ENCODE measurements at places on chromosomes 1 and 21.
A peak's percentile ranks its signal among the peaks of the same experiment; 100 is the strongest.

GRCh38 chr1:10186331-10187025, 23.9 kb upstream of the KIF1B start:
- no peak for DNase-seq

DNA sequence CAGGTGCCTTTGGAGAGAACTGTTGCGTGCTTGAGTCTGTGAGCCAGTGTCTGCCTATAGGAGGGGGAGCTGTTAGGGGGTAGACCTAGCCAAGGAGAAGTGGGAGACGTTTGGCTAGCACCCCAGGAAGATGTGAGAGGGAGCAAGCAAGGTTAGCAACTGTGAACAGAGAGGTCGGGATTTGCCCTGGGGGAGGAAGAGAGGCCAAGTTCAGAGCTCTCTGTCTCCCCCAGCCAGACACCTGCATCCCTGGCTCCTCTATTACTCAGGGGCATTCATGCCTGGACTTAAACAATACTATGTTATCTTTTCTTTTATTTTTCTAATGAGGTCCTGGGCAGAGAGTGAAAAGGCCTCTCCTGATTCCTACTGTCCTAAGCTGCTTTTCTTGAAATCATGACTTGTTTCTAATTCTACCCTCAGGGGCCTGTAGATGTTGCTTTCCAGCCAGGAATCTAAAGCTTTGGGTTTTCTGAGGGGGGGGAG, 2.4 kb downstream of the BTG2 start:
- DNase-seq: no peak

GRCh38 chr1:176694713-176695112, 231.7 kb downstream of the PAPPA2 start:
- no peak for DNase-seq

DNA sequence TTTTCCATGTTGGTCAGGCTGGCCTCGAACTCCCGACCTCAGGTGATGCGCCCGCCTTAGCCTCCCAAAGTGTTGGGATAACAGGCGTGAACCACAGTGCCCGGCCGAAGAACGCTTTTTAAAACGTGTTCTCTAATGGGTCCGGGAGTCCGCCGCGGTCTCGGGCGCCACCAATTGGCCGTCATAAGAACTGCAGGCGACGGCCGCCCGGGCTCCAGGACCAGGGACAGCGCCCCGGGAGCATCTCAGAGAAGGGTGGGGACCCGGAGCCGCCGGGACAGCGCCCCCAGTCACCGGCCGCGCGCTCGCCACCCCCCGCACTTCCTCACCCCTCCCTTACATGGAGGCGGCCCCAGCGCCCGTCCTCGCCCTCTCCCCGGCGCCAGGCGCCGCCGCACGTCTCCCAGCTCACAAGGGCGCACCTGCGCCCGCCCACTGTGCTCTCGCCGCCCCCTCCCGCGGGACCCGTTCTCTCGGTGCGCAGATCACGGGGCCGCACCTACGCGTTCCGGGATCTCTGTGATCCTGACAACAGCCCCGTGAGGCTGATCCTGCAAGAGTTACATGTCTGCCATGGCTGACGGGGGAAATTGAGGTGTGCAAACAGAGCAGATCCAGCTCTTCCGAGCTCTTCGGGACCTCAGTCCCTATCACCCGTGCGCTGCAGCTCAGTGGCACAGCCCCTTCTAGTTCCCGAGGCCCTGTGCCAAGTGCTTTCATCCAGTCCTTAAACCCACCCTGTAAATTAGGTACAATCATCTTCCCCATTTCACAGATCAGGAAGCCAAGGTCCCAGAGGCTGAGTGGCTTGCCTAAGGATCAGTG, 9.8 kb downstream of the RAP1GAP start:
- DNase-seq: peak; percentile 51

GRCh38 chr1:54052431-54052933, 522 bp downstream of the TMEM59 start:
- peak; percentile 15 for DNase-seq

DNA sequence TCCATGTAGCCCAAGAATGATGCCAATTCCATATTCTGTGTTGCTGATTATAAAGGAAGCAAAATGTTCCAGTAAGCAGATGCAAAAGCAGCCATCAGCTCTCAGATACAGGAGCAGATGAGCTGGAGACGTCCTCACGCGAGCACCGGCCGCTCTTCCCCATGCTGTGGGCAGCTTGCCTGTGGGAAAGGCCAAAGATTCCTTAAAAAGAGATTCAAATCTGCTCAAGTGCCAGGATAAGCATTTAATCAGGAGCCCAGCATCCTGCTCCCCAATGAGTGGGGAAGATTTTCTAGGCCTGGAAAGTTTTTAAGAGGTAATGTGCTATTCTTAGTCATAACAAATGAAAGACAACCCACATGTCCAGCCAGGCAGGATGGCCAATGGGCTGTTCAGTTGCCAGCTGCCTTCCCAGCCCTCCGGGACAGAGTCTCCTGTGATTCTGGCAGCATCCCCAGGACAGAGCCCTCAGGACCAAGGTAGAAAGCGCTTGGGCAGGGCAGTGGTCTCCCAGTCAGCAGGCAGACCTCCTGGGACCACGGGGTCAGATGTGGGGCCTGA, 108.2 kb upstream of the TMPRSS2 start:
- DNase-seq: no peak

- no peak for DNase-seq
These were observed 132.2 kb downstream of the TIAM1 start for GRCh38 chr21:31211836-31212235.

DNA sequence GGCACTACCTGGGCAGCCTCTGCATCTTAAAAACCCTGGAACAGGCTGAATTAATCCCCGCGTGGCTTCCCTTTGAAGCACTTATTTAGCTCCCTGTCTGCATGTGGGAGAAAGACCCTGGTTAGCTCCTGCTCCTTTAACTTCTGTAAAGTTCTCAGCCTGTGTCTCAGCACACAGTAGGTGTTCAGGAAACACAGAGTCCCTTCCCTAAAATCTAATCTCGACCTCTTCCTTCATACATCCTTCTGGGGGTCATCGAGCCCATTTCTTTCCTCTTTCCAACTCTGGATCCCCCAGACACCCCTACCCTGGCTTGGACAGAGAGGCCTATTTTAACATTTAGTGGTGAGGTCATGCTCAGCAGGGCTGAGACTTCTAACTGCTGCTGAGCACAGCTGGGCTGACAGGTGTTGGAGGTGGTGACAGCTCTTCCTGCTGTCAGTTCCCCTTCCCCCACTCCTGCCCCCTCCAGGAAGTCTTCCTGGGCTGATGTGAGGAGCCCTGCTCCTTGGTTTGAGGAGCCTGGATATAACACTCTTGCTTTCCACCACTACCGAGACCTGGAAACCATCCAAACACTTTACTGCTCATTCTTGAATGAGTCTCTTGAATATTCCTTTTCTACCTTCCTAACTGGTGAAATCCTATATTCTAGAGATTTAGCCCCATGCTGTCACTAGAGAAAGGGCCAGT, 5.3 kb downstream of the E2F2 start:
- DNase-seq: no peak

DNA sequence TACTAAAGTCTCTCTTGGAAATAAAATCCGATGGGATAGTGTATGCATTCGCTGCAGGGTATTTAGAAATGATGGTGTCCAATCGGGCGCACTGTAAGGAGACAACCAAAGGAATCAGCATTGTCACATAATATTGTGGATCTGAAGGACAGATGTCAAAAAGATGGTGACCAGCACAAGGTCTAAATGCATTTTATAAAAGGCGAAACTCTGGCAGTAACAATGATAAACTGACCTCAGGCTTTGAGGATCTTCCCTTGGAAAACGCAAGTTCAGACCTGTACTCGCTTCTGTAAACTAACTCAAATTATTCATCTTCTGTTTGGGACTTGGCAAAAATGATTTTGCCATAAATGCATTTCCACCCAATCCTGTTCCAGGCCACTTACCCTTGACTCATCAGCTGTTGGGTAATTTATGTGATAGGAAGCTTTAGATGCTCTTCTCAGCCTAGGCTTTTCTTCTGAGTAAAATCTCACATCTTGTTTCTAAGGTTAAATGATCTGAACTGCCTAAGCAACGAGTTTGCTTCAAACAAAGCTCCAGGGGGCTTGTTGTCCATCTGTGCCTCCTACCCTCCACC, 33.8 kb downstream of the STPG1 start:
- no peak for DNase-seq

- peak; percentile 59 for DNase-seq
These were observed 698 bp downstream of the MOV10 start for GRCh38 chr1:112674986-112675727.

DNA sequence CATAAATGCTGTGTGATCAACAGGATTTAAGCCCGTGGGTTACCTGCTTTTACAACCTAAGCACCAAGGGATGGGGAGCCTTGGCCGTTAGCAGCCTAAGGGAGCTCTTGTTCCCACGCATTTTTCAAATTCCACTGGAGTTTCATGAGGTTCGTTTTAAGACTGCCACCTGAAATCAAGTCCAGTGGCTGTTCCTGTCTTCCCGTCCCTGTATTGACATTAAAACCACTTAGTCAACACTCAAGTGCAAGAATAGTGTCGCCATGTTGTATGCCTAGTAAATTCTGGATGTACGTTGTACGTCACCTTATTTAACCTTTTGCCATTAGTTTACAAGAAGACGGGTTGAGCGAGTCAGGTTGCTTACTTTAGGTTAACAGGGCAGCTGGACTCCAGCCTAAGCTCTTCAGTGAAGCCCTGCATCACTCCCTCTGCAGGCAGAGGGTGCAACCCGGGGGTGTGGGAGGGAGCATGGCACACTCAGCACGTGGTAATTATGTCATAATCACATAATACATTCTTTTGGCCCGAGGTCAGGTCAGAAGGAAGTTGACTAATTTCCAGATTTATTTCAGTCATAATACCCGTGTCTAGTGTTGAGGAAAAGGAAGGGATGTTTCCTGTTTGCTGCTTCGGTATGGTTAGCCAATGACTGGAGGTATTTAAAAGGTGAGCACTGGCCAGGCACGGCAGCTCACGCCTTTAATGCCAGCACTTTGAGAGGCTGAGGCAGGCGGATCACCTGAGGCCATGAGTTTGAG, 42.5 kb downstream of the CNST start:
- no peak for DNase-seq

DNA sequence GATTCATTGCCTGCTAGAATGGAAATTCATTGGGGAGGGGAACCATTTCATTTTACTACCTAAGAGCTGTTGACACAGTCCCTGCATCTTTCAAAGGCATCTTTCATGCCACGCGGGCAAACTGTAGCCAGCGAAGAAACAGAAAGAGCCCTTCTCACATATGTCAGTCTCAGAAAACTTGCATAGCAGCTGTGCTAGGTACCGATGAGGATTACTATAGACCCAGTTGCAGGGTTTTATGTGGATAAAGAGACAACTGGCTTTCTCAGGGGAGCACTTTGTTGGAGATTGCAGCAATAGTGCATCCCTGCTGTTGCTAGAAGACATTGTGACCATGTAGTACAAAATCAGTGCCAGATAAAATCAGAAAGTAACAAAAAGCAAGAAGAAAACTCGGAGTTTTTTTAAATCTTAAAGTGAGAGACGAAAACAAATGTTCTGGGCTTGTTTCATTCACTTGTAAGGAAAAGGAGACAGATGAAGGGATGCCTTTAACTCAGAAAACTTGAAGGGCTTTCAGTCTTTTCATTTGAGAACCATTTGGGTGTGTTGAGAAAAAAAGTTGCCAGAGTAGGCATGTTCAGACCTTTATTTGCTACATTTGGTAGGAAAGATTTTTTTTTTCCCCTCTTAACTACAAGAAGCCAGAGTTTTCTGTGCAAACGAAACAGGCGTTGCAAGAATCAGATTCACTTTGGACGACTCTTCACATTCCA, 804.1 kb downstream of the USP25 start:
- DNase-seq: peak; percentile 92

- no peak for DNase-seq
These were observed 4.6 kb upstream of the EPS8L3 start for GRCh38 chr1:109768335-109768650.

GRCh38 chr21:14740692-14741091, 194.6 kb upstream of the SAMSN1 start:
- no peak for DNase-seq

DNA sequence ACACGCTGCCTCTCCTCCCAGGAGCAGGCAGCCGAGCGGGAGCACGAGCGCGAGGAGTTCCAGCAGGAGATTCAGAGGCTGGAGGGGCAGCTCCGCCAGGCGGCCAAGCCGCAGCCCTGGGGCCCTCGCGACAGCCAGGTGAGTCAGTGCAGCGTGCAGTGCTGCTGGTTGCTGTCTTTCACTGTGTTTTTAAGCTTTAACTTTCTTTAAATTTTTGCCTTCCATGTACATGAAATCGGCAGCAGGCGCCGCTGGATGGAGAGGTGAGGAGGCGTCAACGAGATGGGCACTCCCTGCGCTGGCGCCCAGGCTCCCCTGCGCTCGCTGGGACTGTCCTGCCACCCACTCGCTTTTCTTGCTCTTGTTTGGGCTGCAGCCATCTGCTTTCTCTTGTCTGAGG, 60.7 kb upstream of the DIP2A start:
- no peak for DNase-seq

DNA sequence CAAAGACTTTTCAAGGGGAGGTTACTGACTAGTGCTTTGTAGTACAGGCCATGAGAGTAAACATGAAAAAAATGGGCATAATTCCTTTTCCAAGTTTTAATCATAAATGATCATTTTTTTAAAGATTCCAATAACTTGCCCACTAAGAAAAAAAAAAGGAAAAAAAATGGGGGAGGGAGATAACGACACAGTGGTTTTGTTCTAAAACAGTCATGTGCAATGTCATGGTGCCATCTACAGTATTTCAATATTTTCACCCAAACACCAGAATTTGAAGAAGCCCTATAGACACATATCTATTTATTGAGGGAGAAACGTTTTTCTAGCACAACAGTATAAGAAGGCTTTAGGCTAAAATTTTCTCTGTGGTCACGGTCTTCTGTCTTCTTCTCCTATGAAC, 250.2 kb downstream of the LTN1 start:
- peak; percentile 18 for DNase-seq

DNA sequence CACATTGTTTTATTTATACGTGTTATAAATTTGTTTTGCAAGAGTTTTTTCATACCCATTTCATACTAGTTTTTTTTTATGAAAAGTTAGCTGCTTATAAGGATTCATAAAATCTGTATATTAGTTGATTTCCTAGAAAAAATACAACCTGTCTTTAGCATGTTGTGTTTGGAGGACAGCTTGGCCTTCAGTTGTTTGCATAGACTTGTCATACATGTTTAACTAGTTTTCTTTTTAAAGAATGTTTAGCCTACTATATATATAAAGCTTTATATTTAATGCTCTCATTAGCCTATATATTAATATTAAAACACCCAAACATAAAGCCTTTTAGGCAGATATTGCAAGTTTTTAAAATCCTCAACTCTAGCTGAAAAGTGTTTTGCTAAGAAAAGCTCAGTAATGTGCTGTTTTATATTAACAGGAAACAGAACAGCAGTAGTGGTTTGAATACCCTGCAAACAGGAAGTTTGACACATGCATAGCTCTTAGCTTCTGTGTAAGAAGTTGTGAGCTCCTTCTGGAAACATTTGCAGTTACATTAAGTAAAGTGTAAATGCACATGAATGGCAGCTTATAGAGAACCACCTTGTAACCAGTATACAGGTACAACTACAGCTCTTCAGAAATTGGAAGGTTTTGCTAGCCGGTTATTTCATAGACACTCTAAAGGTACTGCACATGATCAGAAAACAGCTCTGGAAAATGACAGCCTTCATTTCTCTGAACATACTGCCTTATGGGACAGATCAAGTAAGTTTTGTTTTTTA, at the start of gene PRKACB:
Gene PRKACB (plus strand): TSS at position 476 of the 770 bp plus-strand sequence. CDS start 91 bp downstream, at position 567.
- DNase-seq: no peak

Measured in hippocampal formation (tissue), 2 donors.